PC-9 (cell line): ENCODE measurements at places on chromosomes 11 and 22. TPM values are rescaled to one million over a fixed set of nuclear protein-coding genes. Genes with fewer than 3 reads are reported as not detected.

Gene PGA5
- total RNA-seq: not detected in 2 replicates

Gene PLET1
- total RNA-seq: not detected in 2 replicates

Gene MPZL3
- 13.4 and 16.8 TPM in 2 replicates for total RNA-seq

Gene HBB
- total RNA-seq: not detected in 2 replicates

DNA sequence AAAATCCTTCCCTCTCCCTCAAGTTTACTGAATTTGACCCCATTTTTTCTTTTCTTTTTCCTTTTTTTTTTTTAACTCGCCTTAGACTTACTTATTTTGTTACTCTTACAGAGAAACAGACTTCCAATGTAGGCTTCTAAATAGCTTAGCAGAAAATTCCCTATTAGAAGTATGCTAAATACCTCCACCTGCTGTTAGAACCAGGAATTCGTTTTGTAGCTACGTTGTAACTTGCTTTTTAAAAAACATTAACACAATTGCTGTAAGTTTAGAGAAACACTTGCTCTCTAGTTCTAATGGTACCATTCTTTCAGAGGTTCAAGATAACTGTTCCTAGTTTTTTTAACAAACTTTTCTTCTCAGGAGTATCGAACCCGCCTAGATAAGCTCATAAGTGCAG, 324.2 kb downstream of the DCDC1 start:
- DNase-seq: no peak

DNA sequence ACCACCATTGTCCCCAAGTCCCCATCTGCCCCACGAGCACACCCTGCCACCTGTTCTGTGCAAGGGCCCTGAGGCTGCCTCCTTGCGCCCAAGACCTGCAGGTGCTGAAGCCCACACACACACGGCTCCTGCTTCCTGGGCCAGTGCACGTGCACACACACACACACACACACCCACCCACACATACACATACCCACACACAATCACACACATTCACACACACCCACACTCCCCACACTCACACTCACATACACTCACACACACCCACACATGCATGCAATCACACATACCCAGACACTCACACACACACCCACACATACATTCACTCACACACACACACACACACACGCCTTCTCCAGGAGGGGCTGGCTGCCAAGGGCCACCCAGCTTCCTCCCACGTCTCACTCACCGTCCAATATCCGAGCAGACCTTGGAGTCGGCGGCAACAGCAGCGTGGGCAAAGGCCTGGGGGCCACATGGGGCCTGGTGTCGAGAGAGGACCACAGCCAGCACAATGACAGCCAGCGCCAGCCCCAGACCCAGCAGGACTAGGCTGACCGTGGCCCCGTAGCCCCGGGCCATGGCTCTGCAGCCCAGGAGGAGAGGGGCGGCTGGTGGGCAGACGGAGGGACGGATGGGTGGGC, 616 bp downstream of the GGT5 start:
- DNase-seq: no peak

- DNase-seq: no peak
Observed at GRCh38 chr11:8656291-8656690, 26.2 kb downstream of the TRIM66 start.

DNA sequence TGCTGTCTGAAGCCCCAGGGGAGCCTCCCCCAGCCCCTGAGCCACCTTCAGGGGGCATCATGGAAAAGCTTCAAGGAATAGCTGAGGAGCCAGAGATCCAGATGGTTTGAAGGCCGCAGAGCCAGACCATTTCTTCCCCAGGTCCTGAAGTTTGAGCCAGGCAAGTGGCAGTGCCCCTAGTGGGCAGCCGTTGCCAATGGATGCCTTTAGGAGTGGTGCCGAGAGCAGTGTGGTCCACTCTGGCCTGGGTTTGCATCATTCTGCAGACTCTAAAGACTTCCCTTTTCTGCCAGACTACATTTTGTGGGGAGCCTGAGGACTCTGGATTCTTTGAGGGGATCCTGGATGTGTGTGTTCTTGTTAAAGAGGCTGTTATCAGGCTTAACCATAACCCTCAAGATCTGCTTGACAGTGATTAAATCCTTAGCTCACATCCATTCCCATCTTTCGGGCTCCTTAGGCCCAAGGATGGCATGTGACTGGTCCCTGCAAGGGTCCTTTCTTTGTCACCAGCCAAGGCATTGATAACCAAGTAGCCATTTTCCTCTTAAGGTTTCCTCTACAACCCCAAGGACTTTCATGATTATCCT, 13.1 kb downstream of the HINFP start:
- no peak for DNase-seq

GRCh38 chr22:49838771-49839717, 11.4 kb upstream of the BRD1 start:
- no peak for DNase-seq

GRCh38 chr11:45414088-45414487, 127.9 kb upstream of the SYT13 start:
- DNase-seq: no peak
